ENCODE measurements at places on chromosomes 12 and 14.
A peak's percentile ranks its signal among the peaks of the same experiment; 100 is the strongest.

DNA sequence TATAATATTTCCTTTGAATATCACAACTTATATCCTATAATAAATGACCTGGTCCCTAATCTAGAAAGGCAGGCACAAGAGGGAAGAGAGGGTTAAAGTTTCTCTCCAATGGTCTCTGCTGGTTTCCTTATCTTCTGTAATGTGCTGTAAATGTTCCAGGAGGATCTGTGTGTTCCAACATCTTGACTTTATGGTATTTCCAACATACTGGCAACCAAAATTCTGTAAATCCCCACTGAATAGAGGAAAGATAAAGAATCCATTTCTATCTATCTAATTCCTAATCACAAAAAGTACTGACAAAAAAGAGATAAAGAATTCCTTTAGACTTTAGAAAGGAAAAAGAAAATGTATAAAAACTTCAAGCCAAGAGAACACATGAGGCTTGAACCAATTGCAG is 146.4 kb upstream of the CCDC198 start:
- no peak for DNase-seq

- no peak for DNase-seq
These were observed 326.1 kb downstream of the PDZRN4 start for GRCh38 chr12:41514021-41514777.

DNA sequence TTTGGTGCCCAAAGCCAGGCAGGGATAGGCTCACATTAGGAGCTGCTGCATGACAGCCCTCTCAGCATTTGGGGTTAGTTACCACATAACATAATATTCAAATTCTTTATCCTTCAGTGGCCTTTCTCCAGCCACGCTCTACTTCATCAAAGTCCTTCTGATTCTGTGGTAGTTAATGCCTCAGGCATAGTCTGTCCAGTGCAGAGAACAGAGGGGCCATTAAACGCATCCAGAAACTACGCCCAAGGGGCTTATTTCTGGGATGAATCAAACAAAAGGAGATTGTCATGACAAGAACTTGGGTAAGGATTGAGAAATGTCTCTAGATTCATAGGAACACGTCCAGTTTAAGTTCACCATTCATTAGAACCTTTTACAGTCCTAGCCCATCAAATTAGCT is 183.4 kb upstream of the PLXNC1 start:
- DNase-seq, result no peak

DNA sequence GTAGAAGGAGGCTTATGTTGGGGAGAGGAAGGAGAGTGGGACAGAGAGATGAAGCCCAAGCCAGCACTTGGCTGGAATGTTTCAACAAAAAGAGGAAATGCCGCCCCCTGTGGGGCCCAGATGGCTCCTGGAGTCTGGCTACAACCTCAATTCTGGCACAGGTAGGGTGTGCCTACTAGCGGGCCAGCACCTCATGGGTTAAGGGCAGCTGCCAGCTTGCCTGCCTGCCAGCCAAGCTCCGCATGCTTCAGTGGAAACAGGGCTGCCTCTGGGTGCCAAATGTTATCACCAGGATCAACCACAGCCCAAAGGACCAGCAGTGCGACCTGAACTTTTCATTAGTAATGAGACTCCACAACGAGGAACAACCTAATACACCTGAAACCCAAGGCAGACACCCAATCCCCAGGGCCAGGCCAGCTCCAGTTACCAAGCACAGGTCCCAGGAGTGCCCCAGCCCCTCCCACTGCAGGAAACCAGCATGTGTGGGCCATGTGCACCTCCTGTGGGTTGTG is 11.3 kb downstream of the RAB15 start:
- DNase-seq, result no peak

DNA sequence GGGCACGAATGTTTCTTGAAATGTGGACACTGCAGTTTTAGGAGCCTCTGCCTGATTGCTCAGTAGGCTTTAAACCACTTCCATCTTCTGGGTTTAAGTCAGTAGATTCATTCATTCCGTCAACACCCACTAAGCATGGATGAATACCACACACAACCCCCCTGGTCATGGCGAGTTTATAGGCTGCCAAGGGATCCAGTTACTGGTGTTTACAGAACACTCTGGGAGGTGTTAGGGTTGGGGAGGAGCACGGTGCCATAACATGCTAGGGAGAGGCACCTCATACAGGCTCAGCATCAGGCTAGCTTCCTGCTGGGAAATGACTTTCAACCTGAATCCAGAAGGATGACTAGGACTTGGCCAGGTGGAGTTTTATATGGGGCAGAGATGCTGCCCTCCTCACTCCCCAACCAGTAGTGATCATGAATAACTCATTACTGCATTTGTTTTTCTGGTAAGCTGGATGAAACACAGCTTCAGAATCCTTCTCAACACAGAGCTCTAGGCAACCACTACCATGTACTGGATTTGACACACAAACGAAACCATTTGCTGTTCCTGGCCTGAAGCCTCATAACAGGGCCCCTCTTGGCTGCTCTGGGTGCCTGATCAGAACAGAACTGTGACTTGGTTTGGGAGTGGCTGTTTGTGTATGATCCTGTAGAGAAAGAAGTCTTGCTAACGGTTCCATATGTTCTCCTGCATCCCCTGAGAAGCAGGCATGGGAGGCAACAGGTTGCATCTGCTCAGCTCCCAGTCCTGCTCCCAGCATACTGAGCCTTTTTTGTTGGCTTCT is 47.9 kb downstream of the FBXW8 start:
- DNase-seq, result no peak

GRCh38 chr12:100375038-100375735 is 18.3 kb downstream of the SLC17A8 start:
- no peak for DNase-seq

DNA sequence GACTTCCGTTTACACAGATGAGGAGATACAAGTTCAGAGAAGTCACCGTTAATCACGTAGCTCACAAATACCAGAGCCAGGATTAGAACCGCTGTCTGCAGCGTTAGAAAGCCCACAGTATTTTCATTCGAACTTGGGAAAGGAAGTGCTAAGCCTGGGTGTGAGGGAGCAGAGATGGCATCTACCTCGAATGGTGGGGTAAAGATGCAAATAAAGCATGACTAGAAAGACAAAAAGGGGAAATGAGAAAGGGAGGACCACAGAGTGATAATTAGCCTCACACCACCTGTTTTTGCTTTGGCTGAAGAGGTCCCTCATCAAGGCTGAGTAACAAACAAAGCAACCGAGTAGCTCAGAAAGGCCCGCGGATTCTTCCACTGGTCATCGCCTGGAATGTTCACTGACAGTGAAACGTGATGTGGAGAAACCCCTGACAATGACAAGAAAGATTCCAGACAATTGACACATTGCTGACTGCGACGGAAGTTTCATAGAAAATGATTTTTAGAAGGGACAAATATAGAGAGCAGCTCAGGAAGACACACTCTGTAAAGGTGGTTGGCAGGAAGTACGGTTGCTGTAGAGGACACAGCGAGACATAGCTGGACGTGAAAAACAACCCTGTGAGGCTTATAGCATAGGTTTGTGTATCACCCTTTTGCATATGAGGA is 31.5 kb upstream of the BHLHE41 start:
- DNase-seq, result no peak

GRCh38 chr12:65125975-65126374 is 4.9 kb upstream of the WIF1 start:
- no peak for DNase-seq

- no peak for DNase-seq
These were observed 1.8 kb downstream of the MSRB3 start for GRCh38 chr12:65280306-65280705.

DNA sequence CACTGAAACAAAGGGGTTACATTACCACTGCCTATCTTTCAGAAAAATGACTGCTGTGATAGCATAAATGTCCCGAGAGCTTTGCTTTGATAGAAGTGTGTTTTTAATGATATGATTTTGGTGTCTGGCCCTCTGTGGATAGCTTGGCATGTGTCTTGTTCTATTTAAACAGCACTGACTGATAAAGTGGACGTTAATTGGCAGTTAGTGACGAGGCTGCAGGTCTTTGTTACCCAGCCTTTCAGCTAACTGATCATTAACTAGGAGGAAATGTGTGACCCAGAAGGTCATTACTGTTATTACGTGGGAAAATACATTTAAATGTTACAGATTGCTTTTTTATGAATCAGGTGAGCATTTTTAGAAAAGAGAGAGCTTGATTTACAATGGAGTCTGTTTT is 428.3 kb downstream of the DIO2 start:
- DNase-seq, result no peak

- DNase-seq, result no peak
These were observed 1.1 kb upstream of the GLT1D1 start for GRCh38 chr12:128852026-128852698.

DNA sequence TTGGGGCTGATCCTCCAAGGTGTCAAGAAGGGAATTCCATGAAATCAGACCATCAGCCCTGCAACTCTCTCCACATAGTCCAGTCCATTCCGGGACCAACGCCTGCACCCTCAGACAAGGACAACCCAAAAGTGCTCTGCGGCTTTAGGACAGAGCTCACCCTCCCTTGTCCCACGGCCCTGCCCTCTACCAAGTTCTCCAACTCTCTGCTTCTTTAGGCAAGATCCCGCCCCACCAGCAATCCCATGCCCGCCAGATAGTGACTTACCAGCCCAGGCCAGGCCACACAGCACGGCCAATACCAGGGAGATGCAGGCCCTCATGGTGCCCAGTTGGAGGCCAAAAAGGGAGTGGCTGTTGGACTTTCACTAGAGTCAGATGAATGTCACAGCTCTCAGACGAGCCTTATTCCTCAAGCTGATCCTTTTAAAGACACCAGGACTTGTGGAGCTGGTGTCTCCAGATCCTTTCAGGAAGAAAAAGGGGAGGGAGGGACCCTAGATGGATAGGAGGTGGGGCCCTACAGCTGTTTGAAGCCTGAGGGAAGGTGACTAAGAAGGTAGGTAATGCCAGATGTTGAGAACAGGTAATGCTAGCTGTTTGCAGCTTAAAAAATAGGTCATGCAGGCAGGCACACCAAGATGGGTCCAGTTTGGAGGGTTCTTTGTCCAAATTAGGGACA is at the start of gene ENDOU:
ENDOU (minus strand) TSS at position 400 of the 682 bp plus-strand sequence; CDS start at position 323, 77 bp downstream.
- DNase-seq, result no peak

DNA sequence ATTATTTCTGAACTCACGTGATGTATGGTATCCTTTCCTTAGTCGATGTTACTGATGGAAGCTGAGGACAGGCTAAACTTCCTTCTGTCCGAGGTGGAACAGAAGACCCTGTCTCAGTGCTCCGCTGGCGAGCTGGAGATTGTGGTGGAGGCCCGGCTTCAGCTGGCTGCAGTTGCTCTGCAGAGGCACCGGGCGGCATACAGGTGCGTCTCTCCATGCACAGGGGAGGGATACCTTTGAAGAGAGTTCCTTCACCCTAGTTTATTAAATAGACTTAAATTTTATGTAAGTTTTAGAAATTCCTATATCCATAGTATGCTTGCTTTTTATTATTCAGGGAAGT is 186.7 kb upstream of the NEDD1 start:
- no peak for DNase-seq

GRCh38 chr14:21414137-21414631 is 30.4 kb upstream of the SUPT16H start:
- DNase-seq, result no peak

GRCh38 chr12:67271976-67272375 is 2.8 kb downstream of the CAND1 start:
- DNase-seq, result no peak

DNA sequence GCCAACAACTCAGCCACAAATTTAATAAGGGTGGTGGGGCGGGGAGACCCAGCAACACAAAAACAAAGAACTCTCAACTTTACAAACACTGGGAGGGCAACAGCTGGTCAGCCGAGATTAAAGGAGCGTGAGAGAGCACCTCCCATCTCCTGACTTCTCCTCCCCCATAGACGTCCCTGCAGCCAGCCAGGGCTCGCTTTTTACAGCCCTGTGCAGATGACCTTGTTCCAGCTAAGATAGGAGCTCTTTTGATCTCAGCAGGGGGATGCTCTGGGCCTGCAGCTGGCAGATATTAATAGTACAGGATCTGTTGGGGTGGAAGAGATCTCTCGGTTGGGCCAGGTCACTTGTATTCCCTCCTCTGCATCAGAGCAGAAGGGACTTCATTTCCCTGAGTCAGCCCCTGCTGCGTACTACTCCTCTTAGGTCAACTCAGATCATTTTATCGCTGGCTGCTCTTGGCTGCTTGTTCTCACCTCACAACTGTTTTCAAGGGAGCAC is 475.8 kb downstream of the RAD51B start:
- DNase-seq, result no peak

DNA sequence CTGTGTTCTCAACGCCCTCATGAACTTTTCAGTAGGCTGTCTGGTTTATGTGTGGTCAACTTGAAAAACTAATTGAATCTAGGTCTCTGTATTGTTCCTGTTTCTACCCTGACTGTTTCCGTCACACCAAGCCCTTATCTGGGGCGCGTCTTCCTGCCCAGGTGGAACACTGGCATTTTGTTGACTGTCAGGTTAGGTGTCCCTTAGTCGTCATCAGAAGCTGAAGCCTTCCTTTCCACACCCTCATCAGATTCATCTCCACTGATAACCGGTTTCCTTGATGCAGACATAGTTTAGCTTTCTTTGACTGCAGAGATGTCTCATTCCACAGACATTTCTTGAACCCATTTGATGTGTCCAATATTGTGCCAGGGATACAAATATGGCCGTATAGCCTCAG is 96.5 kb downstream of the DUSP16 start:
- DNase-seq, result peak; percentile 45

DNA sequence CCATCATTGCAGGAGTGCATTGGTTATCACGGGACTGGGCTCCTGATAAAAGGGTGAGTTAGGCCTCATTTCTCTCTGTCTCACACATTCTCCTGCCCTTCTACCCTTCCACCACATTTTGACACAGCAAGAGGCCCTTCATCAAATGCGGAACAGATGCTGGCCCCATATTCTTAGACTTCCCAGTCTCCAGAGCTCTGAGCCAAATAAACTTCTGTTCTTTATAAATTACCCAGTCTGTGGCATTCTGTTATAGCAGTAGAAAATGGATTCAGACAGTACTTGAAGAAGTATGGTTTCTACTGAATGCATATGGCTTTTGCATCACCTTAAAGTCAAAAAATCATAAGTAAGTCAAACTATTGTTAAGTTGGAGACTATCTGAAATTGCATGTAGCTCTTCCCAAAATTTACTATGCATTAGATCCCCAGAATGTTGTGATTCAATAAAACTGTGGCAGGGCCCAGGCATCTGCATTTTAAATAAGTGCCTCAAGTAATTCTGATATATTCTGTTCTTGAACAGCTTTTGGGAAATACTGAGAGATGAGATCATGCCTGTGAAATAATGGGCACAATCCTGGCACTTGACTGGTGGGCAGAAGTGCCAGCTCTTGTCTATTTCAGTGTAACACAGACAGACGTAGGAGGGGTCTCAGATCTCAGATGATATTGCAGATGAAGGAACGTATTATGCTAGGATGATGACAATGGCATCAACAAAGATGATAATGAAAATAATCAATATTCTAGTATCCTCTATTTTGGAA is 68.2 kb downstream of the E2F7 start:
- DNase-seq, result no peak

Measured in stimulated activated CD4-positive, alpha-beta T cell treated with anti-CD3 and anti-CD28 coated beads, Interleukin-4, amount 100 ng/mL, for 4 hours (primary cell).